SHP77 (cell line): ENCODE measurements at places on chromosomes 2 and 18.
A peak's percentile ranks its signal among the peaks of the same experiment; 100 is the strongest.

DNA sequence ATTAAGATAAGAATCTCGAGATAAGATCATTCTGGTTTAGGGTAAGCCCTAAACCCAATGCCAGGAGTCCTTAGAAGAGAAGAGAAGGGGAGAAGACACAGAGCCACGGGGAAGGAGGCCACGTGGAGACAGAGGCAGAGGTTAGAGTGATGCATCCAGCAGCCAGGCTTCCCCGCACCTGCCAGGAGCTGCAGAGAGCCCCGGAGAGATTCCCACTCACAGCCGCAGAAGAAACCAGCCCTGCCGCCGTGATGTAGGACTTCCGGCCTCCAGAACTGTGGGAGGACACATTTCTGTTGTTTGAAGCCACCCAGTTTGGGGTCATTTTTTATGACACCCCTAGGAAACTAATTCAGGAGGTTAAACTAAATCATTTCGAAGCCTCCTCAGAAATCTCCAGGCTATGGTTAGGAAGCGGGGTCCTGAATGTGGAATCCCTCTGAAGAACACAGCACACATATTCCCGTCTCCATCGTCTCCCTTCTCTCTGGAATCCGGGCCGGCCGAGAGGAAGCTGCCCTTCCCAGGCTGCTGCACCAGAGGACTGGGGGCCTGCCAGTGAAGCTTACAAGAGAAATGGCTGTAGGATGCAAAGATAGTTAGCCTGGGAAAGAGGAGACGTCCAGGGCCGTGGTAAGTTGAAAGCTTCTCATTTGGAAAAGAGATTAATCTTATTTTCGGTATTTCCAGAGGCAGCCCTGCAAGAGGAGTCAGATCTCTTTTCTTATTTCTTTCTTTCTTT, 156.6 kb downstream of the TWIST2 start:
- no peak for DNase-seq

DNA sequence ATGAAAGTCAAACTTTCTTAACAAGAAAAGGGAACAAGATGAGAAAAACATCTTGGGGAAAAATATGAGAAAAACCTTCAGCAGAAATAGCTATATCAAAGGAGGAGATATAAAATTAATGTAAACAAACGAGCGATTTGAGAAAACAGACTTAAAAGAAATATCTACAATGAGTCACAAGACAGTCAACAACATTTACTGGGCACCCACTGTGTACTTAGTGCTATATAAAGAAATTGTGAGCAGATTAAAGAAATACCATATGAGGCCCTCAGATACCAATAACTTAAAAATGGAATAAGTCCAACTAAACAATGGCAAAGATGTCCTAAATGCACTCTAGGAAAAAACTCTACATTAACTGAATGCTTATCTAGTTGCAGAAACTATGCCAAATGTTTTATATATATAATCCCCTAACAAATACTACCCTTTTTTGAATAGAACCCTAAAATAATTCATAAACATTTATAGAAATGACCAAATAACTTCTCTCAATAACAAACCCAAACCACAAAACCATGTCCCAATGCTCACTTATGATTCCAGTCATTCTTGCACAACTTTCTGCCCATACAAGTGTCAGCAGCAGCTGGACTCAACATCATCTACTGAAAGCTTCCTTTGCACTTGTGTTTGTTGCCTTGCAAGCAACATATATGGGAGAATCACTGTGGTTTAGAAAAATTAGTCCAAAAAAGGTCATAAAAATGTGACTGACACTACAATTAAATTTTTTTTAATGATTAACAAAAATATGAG, 83.5 kb downstream of the COBLL1 start:
- no peak for DNase-seq

DNA sequence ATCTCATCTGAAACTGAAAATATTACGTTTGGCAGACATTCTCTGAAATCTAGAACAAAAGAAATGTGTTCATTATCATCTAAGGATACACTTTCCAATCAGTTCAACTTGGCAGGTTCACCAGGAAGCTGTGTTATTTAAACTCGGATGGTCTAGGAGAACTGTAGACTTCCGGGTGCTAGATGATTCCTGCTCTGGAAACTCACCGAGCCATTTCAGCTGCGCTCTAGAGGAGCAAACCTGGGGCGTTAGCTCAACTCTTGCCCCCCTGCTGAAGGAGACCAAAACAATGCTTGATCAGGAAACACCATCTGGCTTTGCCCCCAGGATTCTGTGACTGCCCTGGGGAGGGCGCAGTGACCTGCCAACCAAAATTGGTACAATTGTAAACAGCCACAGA, 22.9 kb downstream of the MLPH start:
- no peak for DNase-seq

DNA sequence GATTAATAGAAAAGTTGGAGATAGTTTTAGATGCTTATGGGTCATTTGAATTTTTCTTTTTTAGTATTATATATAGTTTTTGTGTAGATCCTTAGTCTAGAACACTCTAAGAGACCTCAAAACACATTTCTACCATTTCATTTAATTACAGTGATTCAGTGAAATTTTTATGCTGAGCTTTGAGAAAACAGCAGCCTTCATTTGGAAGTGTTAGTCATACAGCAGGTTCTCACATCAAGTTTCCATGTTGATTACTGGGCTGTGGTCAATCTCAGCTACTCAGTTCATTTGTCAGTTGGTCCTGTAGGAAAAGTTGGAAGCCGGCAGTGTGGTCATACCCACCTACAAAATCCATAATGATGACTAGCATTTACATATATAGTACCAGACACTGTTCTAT, 37.9 kb downstream of the MAP3K19 start:
- no peak for DNase-seq

GRCh38 chr2:226398580-226398979, 401.0 kb downstream of the IRS1 start:
- DNase-seq, result no peak

DNA sequence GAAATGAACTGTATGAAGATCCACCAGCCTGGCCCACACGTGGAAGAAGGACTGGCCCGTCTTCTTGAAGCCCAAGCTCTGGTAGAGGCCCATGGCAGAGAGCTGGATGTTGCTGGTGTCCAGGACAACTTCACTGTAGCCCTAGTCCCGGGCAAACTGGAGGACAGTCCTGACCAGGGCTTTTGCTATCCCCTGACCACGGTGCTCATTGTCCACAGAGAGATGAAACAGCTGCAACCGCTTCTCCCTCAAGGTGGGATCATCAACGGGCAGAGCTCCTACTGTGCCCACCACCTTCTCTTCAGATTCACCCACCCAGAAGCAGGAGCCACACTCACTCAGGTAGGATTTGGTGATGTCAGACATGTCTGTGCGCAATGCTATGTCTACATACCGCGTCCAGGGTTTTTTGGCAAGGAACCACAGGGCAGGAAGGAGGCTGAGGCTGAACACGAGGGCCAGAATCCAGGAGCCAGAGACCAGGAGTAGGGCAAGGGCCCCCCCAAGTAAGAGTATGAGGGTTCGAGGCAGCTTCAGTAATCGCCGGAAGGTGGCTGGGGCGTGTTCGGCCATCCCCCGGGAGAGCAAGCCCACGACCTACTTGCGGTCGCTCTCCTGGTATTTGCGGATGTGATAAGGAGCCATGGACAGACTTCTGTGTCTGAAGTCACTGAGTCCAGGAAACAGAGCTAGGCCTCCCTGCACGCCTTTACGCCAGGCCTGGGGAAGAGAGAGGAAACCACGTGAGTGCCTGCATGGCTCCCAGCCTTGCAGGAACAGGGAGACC, 36.3 kb downstream of the TPRKB start:
- DNase-seq, result no peak

DNA sequence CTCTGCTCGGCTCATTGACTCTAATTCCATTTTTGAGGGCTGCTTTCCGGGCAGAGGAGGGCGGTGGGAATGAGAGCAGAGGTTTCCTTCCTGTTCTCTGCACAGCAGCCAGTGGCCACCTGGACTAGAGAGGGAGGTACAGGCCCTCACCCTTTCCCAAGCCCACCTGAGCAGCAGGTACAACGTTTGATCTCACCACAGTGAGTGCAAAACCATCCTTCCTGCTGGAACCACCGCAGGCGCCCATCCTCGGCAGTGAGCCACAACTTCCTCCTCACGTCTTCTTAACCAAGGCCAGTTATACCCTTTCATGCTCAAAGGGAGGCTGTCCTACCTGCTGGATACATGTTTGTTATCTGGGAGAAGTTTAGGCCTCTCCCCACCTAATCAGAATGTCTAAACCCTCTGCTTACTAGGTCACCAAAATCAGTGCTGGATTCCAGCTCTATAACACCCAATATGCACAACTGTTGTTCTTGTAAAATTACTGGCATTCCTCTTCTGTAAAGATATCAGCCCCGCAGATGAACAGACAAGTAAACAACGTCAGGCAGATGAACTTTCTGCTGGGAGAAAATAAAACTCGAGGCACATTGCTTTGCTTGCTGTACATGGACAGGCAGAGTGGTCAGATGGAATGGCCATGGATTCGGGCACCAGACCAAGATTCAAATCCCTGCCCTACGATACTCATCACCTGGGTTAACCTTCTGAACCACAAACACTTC, 191.4 kb downstream of the SH3RF3 start:
- DNase-seq, result no peak

GRCh38 chr2:146874260-146874658, 970.6 kb upstream of the ACVR2A start:
- no peak for DNase-seq

DNA sequence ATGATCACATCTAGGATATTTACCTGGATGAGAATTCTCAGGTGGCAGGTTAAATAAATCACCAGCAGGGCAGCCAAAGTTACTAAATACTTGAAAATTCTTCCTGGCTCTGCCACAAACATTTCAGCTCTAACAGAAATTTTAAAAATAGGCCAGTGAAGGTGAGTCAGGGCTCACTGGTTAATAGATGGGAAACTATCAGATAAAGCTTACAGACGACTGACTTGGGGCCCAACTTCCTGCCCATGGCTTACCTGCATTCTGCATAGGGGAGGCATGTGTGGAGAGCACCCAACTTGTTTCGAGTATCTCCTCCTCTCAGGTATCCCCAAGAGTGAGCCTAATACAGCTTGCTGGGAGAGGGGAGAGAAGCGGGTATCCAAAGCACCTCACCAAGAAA, 57.8 kb downstream of the SPRED2 start:
- DNase-seq, result no peak

- DNase-seq, result no peak
These were observed 27.5 kb downstream of the M1AP start for GRCh38 chr2:74620671-74621070.

GRCh38 chr2:101658387-101658786, 39.1 kb upstream of the MAP4K4 start:
- no peak for DNase-seq

DNA sequence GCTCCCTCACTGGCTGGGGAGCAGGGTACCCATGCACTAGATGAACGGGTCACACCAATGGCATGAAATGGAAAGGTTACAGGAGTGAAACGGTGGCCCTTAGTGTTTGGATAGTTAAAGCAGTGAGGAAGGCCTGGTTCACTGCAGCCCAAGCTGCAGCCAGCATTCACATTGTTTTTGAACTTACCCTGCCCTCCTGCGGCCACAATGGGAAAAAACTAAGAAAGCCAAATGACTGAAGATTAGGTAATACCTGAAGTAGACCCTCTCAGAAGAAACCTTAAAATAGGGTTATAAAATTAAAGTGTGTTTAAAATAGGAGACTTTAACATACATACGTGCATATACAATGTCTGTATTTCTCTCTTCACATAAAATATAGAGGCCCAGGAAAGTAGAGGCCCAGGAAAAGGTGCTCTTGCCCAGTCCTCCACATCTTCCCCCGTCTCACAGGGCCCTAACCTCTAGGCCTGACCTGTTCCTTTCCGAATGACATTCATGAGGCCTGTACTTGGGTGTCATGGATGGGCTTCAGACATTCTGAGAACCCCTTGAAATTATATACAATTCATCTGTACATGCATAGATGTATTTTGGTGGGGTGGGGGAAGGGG, 33.3 kb downstream of the DOK1 start:
- peak; percentile 73 for DNase-seq

- no peak for DNase-seq
These were observed 43.0 kb upstream of the FOSL2 start for GRCh38 chr2:28349546-28350165.

GRCh38 chr2:32559136-32559535, 68.7 kb upstream of the TTC27 start:
- no peak for DNase-seq

DNA sequence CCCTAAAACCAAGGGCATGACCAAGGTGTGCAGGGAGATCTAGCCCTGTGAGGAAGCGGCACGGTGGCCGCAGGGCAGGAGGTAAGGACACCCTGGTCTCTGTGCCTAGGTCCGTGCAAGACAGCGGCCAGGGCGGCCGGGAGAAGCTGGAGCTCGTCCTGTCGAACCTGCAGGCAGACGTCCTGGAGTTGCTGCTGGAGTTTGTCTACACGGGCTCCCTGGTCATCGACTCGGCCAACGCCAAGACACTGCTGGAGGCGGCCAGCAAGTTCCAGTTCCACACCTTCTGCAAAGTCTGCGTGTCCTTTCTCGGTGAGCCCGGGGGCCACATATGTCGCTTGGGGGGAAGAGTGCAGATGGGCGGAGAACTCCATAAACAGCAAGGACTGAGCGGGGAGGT, 235.4 kb downstream of the ATAD2B start:
- DNase-seq, result no peak

DNA sequence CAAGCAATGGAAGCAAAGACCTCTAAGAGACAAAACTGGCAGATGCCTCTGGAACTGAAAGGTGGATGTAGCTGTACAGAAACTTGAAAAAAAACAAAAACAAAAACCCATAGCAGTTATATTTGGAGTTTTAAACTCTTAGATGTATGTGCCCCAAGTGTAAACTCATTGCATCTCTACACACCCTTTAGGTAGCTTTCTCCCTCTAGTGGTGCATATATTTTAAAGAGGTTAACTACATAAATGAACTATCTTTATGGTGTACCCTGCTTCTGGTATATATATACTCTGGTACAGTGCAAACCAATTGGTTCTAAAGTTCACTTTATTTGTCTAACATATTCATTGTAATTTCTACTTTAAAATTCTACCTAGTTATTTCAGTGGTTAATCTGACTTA, 518.2 kb downstream of the NRXN1 start:
- no peak for DNase-seq

DNA sequence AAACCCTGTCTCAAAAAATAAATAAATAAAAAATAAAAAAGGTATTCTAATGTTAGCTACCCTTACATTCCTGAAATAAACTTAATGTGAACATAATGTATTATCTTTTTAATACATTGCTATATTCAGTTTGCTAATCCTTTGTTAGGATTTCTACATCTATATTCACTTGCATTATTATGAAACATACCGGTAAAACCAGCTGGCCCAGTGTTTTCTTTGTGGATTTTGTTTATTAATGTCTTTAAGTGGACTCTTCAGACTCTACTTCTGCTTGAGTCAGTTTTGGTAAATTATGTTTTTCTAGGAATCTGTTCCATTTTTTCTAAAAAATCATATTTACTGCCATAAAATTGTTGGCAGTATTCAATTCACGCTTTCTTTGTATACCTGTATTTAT, 34.5 kb downstream of the PTPN2 start:
- DNase-seq, result no peak

DNA sequence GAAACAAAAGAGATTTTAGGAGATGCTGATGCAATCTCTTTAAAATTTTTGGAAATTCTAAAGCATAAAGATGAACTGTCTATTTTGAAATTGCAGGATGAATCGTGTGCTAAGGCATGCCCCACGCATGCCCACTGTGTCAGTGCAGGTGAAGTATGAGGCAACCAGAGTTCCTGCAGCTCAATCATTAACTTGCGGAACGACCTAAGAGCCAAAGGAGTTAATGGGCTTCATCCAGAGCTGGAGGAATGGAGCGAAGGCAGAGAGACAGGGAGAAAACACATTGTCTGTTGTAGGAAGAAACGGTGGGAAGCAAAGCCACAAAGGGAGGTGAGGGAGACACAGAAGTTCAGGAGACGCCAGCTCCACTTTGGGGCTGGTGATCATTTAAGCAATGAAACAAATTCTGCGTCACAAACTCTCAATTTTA, 265.2 kb downstream of the CCDC85A start:
- no peak for DNase-seq

GRCh38 chr2:79375817-79376216, 137.0 kb upstream of the CTNNA2 start:
- no peak for DNase-seq
